Stimulated activated CD8-positive, alpha-beta memory T cell treated with anti-CD3 and anti-CD28 coated beads, Interleukin-4, amount 100 ng/mL, for 4 hours (primary cell): ENCODE measurements at places on chromosomes 12 and 14.

- DNase-seq = no peak
These were observed 17.1 kb downstream of the TRMT5 start for GRCh38 chr14:60963761-60964160.

DNA sequence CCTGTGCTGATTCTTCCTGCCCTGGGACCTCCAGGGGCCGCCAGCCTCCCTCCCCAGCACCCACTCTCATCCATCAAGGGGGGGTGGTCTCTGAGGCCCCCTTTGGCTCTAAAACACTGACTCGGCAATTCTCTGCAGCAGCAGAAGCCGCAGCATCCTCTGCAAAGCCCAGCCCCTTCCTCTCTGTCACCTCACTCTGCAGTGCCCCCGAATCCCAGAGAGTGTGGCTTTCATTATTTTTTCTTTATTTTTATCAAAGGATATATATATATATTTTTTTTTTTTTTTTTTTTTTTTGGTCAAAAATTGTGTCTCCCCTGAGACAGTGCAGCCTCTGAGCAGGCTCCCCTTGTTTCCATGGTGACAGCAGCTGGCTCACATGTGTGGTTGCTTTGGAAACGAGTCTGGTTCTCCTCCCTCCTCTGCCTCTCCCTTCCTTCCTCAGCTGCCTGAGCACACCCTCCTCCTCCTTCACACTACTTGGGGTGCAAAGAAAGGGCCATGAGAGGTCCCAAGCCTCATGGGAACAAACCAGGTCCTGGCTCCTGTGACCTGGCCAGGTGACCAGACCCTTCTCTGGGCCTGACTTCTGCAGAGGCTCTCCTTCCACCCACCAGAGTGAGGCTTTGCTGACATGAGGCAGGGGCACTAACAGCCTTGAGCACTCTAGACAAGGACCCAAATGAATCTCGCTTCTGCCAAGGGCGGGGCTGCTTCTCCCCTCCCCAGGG lies 100.5 kb downstream of the LRRC74A start:
- DNase-seq = no peak

DNA sequence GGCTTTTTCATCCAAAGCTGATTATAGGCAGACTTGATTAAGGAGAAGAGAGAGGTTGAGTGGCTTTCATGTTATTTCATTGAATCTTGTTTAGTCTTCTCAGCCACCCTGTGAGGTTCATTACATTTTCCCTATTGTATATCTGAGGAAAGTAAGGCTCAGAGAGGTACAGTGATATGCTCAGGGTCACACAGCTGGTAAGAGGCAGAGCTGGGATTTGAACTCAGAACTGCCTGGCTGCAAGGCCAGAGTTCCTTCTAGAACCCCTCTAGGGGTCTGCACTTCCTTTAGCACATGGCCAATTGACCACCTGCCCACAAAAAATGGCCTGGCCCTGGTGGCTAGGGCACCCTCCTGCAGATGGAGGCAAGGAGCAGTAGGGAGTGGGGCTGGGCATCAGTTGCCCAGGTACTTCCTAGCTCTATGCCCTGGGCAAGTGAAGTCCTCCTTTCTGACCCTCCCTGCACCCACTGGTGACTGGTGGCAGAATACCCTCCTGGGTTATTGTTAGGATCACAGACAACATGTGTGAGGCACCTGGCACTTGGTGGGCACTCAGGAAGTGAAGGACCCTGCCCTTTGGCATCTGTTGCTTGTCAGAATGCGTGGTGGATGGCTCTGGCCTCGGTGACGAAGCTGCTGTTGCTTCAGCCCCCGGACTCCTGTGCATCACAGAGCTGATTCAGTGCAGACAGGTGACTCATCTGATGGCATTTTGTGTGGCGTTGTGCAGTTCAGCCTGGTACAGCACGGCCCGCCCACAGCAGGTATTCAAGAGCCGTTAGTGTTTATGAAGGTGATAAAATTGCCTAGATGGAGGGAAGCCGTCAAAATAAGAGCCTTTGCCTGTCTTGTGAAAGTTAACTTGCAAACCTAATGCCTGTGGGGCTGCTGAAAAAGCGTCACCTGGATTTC lies 115.8 kb downstream of the SLC25A47 start:
- DNase-seq = peak; percentile 49

DNA sequence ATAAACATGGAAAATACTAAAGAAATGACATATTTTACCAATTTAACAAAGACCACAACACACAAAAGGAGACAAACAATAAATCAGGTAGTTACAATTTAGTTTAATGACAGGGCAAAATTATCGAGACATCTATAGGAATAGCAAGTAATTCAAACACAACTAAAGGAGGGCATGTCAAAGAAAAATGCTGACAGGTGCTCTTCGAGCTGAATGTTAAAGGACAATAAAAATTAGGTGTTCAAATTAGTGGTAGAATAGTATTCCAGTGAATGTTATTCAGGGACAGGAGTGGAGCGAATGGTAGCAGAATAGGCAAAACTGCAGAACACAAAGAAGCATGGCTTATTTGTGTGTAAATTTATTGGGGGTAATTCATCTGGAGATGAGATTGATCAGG lies 1004.3 kb upstream of the FBXO33 start:
- no peak for DNase-seq

GRCh38 chr12:75848431-75848925 lies 183.1 kb downstream of the PHLDA1 start:
- no peak for DNase-seq

GRCh38 chr12:116332705-116333380 lies 55.4 kb upstream of the MED13L start:
- no peak for DNase-seq
